ENCODE measurements at places on chromosomes 11 and 22. TPM values are rescaled to one million over a fixed set of nuclear protein-coding genes. Genes with fewer than 3 reads are reported as not detected.

DNA sequence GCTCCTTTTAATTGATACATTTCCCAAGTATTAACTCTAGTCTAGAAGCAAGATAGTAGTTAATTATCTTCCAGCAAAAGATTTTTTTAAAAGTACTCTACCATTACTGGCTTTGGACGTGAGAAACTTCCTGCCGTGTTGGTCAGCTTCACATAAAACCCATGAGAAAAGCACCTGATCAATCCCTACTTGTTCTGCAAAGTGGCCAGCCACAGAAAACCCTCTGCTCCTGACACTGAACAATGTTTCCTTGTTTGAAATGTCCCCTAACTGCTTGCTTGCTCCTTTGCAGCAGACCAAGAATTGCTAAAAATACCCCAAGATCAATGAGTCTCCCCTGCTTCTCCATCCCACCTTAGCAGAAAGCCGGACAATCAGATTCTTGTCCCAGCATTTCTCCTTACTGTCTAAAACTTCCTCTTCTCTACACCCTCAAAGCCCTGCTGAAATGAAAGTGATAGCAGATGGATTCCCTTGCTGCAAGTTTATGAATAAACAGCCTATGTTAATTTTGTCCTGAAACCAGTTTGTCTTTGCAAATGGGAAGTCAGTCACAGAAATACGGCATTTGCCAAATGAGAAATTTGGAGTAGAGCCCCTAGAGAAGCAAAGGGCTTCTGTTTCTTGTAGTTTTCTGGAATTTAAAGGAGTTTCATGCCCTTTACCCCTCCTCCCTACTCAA, 207.1 kb upstream of the ARHGAP20 start:
- no peak for DNase-seq
- H3K27me3 ChIP-seq, result no peaks in the 10 kb centered on the region
- H3K36me3 ChIP-seq, result peaks cover 21% of the 10 kb centered on the region
- peaks cover 6% of the 10 kb centered on the region for H3K4me1 ChIP-seq

DNA sequence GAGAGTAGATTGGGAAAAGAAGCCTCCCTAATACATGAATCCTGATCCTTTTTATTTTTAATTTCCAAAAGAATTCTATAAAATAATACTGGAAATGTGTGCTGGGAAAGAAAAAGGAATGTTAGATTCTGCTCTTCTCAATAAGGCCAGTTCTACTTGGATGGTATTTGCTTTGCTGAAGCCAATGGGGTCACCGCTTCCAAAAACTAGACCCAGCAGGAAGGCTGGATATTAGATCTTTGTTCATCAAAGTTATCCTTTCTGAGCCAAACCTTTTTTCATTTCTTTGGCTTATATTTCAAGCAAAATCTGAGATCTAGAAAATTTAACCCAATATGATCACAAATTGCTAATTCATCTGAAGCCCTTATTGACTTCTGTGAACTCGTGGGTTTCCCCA, 41.4 kb downstream of the SCUBE2 start:
- H3K36me3 ChIP-seq, result no peaks in the 10 kb centered on the region
- H3K27ac ChIP-seq, result no peak overlapping the region
- H3K4me3 ChIP-seq, result no peak overlapping the region
- H3K27me3 ChIP-seq, result no peaks in the 10 kb centered on the region
- no peak for DNase-seq

GRCh38 chr11:27120211-27120610, 79.6 kb downstream of the BBOX1 start:
- H3K36me3 ChIP-seq, result no peaks in the 10 kb centered on the region
- DNase-seq, result no peak
- no peaks in the 10 kb centered on the region for H3K4me1 ChIP-seq
- no peak overlapping the region for H3K4me3 ChIP-seq
- H3K27me3 ChIP-seq, result no peaks in the 10 kb centered on the region

OR51E2 gene
- not detected for total RNA-seq

SCGB2A2 gene
- not detected for total RNA-seq

- no peaks in the 10 kb centered on the region for H3K27me3 ChIP-seq
- H3K36me3 ChIP-seq, result no peaks in the 10 kb centered on the region
- no peak for DNase-seq
- no peak overlapping the region for H3K27ac ChIP-seq
Observed at GRCh38 chr11:66331542-66332370, 4.5 kb downstream of the RIN1 start.

GRCh38 chr22:41801147-41801819, 804 bp downstream of the CCDC134 start:
- no peak for DNase-seq
- peak overlapping the region; percentile 99 for H3K27ac ChIP-seq

DNA sequence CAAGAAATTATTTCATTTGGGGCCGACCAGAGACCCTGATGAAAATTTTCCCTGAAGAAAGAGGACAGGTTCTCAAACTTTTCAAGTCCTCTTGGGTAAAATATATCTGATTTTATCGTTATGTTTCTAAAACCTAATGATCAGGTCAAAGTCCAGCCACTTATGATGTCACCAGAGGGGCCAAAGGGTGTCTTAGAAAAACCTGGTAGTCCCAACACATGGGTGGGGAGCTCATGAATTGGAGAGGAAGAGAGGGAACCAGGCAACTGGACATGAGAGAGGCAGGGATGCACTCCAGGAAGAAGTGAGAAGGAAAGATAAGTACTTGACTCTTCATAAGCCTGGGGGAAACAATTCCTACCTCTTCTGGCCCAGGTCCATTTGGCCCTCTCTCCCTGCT, 9.2 kb downstream of the SLC5A1 start:
- peaks cover 12% of the 10 kb centered on the region for H3K4me1 ChIP-seq
- peaks cover 33% of the 10 kb centered on the region for H3K27me3 ChIP-seq
- no peaks in the 10 kb centered on the region for H3K36me3 ChIP-seq
- no peak overlapping the region for H3K27ac ChIP-seq
- DNase-seq, result no peak
- no peak overlapping the region for H3K4me3 ChIP-seq

- no peaks in the 10 kb centered on the region for H3K4me1 ChIP-seq
- no peak overlapping the region for H3K27ac ChIP-seq
- H3K36me3 ChIP-seq, result peaks cover 7% of the 10 kb centered on the region
- no peak overlapping the region for H3K4me3 ChIP-seq
- peaks cover 42% of the 10 kb centered on the region for H3K27me3 ChIP-seq
- DNase-seq, result no peak
Observed at GRCh38 chr11:63337070-63337469, 32.5 kb upstream of the SLC22A9 start.

GRCh38 chr22:19066531-19067271, 55.5 kb downstream of the DGCR2 start:
- no peak overlapping the region for H3K4me3 ChIP-seq
- H3K36me3 ChIP-seq, result no peaks in the 10 kb centered on the region
- no peak for DNase-seq
- no peak overlapping the region for H3K27ac ChIP-seq
- H3K27me3 ChIP-seq, result no peaks in the 10 kb centered on the region

VSIG10L2 gene
- not detected for total RNA-seq

RAB38 gene
- total RNA-seq, result not detected

GRCh38 chr11:64503186-64503753, 87.8 kb upstream of the SLC22A12 start:
- H3K27me3 ChIP-seq, result peaks cover 18% of the 10 kb centered on the region
- DNase-seq, result no peak
- H3K36me3 ChIP-seq, result no peaks in the 10 kb centered on the region
- no peaks in the 10 kb centered on the region for H3K4me1 ChIP-seq
- H3K4me3 ChIP-seq, result no peak overlapping the region

DNA sequence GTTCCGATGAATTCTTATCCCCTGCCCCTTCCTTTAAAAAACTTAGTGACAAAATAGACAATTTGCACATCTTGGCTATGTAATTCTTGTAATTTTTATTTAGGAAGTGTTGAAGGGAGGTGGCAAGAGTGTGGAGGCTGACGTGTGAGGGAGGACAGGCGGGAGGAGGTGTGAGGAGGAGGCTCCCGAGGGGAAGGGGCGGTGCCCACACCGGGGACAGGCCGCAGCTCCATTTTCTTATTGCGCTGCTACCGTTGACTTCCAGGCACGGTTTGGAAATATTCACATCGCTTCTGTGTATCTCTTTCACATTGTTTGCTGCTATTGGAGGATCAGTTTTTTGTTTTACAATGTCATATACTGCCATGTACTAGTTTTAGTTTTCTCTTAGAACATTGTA, 12.0 kb downstream of the CCND1 start:
- peaks cover 3% of the 10 kb centered on the region for H3K36me3 ChIP-seq
- no peak overlapping the region for H3K4me3 ChIP-seq
- no peaks in the 10 kb centered on the region for H3K4me1 ChIP-seq
- no peak for DNase-seq

DNA sequence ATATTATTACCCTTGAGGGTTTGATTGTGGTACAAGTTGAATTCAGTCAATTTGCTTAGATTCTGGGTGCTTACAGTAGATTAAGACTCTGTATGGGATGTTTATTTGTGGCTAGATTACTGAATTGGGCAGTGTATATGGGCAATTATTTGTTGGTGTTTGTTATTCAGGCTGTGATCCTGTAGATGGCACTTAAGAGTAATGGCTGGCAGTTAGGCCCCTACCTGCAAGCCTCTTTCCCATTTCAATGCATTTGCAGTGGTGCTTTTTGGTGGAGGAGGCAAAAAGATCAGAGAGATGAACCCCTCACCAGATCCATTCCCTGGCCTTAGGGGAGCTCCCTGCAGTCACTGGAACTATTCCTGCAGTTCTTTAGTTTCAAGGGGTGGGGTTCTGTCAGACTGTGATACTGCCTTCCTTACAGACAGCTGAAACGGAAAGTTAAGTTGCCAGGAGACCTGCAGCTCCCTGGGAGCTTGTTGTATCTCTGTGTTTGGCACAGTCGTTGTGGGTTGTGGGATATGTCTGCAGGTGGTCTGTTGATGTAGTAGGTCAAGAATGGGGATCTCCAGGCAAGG, 199.5 kb downstream of the AASDHPPT start:
- DNase-seq, result no peak
- no peak overlapping the region for H3K27ac ChIP-seq
- no peak overlapping the region for H3K4me3 ChIP-seq
- H3K36me3 ChIP-seq, result no peaks in the 10 kb centered on the region
- H3K27me3 ChIP-seq, result no peaks in the 10 kb centered on the region

APOA4 gene
- total RNA-seq, result not detected

GRCh38 chr22:37302674-37303555, 20.6 kb downstream of the CYTH4 start:
- H3K27me3 ChIP-seq, result no peaks in the 10 kb centered on the region
- peaks cover 87% of the 10 kb centered on the region for H3K4me1 ChIP-seq
- H3K36me3 ChIP-seq, result peaks cover 60% of the 10 kb centered on the region
- DNase-seq, result no peak
- no peak overlapping the region for H3K4me3 ChIP-seq
- H3K27ac ChIP-seq, result peak overlapping the region; percentile 99

RCOR2 gene
- total RNA-seq, result not detected

TFIP11 gene
- total RNA-seq, result 56.2 TPM

DNA sequence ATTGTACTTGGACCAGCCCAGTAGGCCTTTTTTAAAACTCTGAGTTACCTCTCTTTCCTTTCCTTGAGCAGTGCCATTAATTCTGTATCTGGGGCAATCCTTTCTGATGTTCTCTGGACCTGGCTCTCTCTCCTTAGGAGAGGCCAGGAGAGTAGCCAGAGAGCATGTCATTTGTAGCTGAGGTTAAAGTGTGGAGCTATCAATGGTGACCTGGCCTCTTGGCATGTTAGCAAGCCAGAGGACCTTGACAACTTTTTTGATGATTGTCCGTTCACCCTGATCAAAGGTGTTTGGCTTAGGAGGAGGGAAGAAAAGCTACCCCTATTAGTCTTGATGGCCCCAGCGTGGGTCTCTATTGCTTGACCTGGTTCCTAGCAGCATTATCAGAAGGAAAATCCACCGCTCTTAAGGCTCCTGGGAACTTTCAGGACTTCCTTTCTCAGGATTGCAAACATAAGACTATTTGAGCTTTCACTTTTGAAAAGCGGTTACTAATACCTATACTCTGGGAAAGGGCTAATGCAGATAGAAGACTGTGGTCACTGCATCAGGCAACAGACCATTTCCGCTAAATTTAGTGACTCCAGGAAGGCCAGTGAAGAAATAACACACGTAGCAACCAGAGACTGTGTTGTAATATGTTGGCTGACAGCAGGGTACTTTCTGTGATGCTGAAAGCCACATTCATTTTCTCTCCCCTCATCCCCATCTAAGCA, 18.2 kb downstream of the LIMK2 start:
- no peaks in the 10 kb centered on the region for H3K27me3 ChIP-seq
- peak overlapping the region; percentile 53 for H3K27ac ChIP-seq
- H3K4me1 ChIP-seq, result peaks cover 46% of the 10 kb centered on the region
- no peak for DNase-seq
- peaks cover 5% of the 10 kb centered on the region for H3K36me3 ChIP-seq
- peak overlapping the region; percentile 44 for H3K4me3 ChIP-seq

FIBIN gene
- total RNA-seq, result not detected

DNA sequence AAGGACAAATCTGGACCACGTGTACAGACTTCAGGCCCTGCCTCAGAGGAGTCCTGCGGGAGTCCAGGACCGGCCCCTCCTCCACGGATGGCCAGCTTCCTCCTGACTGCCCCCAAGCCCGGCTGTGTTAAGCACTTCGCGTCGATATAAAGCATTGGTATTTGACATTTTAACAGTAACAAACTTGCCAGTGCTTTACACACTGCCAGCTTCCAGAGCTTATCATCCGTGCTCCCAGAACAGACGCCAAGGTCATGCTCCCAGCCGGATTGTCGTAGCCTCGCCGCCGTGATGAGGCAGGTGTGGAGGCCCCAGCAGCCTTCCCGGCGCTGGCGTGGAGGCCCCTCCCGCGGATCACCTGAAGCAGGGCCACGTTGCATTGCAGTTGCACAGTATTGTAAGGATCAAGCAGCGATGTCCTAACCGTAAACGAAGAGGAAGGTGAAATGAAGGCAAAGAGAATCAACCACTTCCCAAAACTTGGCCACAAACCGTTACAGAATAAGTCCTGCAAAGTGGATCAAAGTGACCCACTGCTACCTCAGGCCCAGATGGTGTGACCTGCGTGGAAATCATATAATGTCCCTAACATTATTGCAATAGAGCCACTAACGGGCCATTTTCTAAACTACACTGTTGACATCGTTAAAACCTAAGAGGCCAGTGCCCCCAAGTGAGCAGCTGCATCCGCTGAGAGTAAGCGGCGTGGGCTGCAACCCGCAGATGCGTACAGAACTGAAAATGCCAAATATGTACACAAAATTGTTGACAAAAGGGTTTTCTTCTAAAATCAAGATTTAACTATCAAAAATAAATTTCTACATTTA, 51.6 kb downstream of the CERK start:
- H3K4me1 ChIP-seq, result peaks cover 16% of the 10 kb centered on the region
- H3K27me3 ChIP-seq, result no peaks in the 10 kb centered on the region
- no peak overlapping the region for H3K4me3 ChIP-seq
- DNase-seq, result no peak
- peak overlapping the region; percentile 58 for H3K27ac ChIP-seq

GRCh38 chr22:27510024-27510423, 291.5 kb downstream of the MN1 start:
- H3K36me3 ChIP-seq, result no peaks in the 10 kb centered on the region
- H3K27me3 ChIP-seq, result no peaks in the 10 kb centered on the region
- no peak overlapping the region for H3K4me3 ChIP-seq
- no peak overlapping the region for H3K27ac ChIP-seq
- no peaks in the 10 kb centered on the region for H3K4me1 ChIP-seq

RANGAP1 gene
- total RNA-seq, result 80.0 TPM

PKNOX2 gene
- not detected for total RNA-seq
